ENCODE measurements at places on chromosomes 13 and 19. TPM values are rescaled to one million over a fixed set of nuclear protein-coding genes. Genes with fewer than 3 reads are reported as not detected.

TMEM238 gene
- total RNA-seq, result 19.2 TPM

DNA sequence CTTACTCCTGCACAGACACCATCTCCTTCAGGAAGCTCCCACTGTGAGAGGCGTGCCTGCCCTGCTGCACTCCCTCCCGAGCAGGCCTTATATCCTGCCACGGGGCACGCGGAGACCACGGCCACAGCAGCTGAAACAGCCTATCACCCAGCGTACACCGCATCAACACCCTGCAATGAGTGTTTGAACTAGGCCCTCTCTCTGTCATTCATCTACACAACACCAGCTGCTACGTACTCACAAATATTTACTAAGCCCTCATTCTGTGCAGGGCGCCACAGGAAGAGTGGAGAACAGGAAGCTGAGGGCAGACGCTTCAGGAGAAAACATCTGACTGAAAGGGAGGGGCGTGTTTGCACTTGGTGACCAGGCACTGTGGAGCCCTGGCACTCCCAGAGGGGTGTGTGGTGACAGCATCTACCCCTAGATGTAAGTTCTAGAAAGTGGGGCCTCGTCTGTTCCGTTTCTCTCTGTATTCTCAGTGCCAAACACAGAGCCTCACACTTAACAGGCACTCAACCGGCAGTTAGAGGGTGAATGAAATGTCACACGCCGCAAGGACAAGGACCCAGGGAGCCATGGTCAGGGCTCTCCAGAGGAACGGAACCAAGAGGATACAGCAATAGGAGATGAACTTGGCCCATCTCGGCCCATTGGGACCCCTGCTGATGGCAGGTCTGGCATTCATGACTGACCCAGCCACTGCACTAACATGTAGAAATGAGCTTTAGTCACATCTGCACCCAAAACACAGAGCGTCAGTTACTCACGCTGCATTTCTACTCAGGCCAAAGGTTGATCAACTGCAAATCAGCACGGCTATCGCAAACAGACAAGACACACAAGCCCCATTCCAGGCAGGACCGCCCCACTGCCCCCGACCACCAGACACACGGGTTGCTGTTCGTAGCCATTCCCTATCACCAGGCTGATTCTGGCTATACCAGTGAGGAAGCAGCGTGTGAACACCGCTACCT is 15.7 kb downstream of the RANBP3 start:
- H3K27me3 ChIP-seq, result no peaks in the 10 kb centered on the region
- DNase-seq, result peak; percentile 83
- peaks cover 75% of the 10 kb centered on the region for H3K4me1 ChIP-seq

GRCh38 chr13:71378961-71379905 is 487.8 kb downstream of the DACH1 start:
- H3K4me1 ChIP-seq, result no peaks in the 10 kb centered on the region
- DNase-seq, result no peak
- H3K36me3 ChIP-seq, result no peaks in the 10 kb centered on the region
- no peaks in the 10 kb centered on the region for H3K27me3 ChIP-seq
- H3K27ac ChIP-seq, result no peak overlapping the region

DNA sequence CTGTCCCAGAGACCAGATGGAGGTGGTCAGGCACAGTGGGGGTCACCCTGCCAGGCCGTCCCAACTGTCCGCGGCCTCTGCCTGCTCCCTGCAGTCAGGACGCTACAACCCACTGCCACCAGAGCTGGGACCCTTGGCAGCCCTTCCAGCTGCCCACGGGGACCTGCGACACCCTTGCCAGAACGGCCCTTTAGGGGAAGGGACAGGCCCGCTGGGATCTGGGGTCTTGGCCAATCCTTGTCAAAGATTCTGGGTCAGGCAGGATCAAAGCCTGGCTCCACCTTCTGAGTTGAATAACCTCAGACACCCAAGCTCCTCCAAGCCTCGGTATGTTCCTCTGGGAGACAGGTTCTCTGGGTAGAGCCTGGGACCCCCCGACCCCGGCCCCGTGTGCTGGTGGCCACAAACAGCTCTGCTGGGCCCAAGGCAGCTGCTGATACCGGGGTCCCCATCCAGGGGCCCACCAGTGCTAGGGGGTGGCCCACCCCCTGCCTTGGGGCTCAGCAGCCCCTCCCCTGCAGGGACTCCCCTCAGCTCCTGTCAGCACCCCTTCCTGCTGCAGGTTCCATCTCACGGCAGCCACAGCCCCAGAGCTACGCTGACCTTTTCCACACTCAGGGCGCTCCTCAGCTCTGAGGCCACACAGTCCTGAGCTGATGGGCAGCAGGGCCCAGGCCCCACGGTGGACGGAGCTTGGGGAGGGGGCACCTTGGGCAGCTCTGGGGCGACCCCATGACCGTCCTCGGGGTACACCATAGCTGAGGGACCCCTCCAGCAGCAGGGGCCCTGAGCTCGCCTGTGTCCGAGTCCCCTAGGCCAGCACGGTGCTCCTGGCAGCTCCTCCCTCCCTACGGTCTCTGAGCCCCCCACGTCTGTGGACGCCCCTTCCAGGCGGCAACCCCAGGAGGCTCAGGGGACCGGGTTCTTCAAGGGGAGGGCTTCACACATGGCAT is 18.4 kb downstream of the SBNO2 start:
- H3K4me3 ChIP-seq, result no peak overlapping the region
- no peak for DNase-seq
- H3K36me3 ChIP-seq, result peaks cover 6% of the 10 kb centered on the region
- no peaks in the 10 kb centered on the region for H3K27me3 ChIP-seq

CCDC8 gene
- not detected for total RNA-seq

PAF1 gene
- 47.2 TPM for total RNA-seq

DNA sequence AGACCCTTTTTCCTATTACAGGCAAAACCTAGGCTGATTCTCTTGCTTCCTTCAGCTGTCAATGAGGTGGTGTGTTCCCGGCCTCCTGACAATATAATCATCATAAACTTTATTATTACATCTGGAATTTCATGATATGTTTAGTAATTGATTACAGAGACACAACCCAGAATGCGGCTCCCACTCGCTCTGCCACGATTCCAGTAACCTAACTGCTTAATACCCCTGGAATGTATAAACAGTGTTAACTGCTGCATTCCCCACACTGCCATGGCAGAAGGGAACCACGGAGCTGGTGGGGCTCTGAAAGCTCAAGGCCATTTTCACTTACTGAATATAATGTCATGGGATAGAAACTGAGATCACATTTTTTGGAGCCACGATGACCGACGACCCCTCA is 17.1 kb downstream of the TSHZ3 start:
- no peak for DNase-seq
- no peak overlapping the region for H3K27ac ChIP-seq
- H3K4me1 ChIP-seq, result no peaks in the 10 kb centered on the region
- H3K27me3 ChIP-seq, result peaks cover 13% of the 10 kb centered on the region
- no peaks in the 10 kb centered on the region for H3K36me3 ChIP-seq
- no peak overlapping the region for H3K4me3 ChIP-seq

DNA sequence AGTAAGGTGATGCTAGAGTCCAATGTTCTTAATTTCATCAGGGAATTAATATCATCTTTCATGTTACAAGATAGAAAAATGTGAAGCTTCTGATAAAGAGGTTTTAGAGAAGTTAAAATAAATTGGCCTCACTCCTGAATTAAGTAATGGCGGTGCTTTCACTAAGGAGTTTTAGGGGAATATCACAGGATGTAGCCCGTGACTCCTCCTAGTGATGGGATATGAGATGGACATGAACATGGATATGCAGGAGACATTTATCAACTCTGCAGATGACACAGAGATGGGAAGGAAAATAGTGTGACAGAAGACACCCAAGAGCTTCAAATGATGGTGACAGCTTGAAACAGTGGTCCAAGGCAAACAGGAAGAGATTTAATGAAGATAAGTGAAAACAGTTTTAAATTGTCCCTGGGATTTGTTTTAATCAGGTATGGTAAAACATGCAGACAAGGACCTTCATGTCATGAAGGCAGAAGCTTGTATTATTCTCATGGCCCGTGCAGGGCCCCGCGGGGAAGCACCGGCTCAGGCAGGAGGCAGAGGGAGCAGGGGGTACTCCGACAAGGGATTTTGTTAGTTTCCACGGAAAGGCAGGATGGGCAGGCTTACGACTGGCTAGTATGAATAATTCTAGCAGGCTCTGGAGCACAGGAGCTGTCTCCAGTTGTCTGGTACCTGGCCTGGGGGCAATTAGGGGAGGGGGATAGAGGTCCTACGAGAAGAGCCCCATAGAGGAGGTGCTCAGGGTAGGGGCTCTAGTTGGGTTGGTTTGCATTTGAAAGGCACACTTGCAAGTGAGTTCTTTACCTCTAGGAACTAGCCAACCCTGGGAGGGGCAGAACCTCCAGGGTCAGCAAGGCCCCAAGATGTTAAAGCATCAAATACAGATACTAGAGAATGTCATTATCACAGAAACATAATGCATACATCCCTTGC is 38.7 kb upstream of the FARP1 start:
- peaks cover 2% of the 10 kb centered on the region for H3K27me3 ChIP-seq
- DNase-seq, result no peak
- no peaks in the 10 kb centered on the region for H3K4me1 ChIP-seq
- no peak overlapping the region for H3K4me3 ChIP-seq
- no peaks in the 10 kb centered on the region for H3K36me3 ChIP-seq

TMPRSS9 gene
- total RNA-seq, result not detected

DNA sequence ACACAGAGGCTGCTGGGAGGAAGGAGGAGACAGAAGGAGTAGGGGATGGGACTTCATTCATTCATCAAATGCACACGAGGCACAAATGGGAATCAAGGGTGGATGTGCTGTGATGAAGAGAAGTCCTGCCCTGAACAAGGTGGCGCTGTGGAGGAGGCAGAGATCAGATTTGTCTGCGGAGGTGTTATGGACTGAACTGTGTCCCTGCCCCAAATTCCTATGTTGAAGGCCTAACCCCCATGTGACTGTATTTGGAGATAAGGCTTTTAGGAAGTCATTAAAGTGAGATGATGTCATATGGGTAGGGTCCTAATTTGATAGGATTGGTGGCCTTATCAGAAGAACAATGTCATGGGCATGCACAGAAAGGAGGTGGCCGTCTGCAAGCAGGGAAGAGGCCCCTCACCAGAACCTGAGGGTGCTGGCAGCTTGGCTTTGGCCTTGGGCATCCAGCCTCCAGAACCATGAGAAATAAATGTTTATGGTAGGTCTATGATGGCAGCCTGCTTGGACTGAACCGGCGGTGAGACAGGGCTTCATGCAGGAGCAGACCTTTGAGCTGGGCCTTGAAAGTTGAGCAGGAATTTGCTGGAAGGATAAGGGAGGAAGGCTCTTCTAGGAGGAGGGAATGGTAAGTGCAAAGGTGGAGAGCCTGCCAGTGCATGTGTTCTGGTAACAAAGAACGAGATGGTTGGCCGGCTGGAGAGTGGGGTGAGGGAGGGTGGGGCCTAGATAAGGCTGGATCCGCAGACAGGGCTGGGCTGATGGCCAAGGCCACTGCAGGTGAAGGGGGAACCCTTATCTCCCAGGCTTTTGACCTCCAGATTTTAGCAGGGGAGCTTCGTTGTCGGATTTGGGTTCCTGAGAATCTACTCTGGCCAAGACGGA is 2.7 kb upstream of the CEBPA start:
- no peaks in the 10 kb centered on the region for H3K36me3 ChIP-seq
- H3K4me1 ChIP-seq, result peaks cover 2% of the 10 kb centered on the region
- peaks cover 36% of the 10 kb centered on the region for H3K27me3 ChIP-seq

FRY gene
- 13.8 TPM for total RNA-seq

All from activated CD4-positive, alpha-beta memory T cell treated with anti-CD3 and anti-CD28 coated beads, Interleukin-2, amount 10 ng/mL, durations not matched to agents 7 days and 5 days (primary cell).